ENCODE measurements at places on chromosomes 11 and 22. TPM values are rescaled to one million over a fixed set of nuclear protein-coding genes. Genes with fewer than 3 reads are reported as not detected.

DNA sequence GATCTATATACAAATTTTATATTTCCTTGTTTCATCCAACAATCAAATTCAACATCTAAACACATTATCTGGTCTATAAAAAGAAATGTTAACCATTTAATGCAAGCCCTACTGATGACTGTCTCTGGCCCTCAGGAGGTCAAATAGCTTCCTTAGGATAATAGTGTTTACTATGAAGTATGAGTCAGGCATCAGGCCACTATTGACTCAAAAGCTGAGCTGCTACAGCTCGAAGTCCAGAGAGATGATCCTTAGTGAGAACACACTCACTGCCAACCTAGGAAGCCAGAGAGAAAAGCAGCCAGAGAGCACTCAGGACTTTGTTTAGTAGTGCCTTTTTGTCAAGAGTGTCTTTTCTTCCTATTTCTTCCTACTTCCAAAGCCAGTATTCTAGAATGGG lies 171.8 kb downstream of the SOX6 start:
- no peak for DNase-seq

GRCh38 chr11:34891611-34892010 lies 24.6 kb downstream of the APIP start:
- DNase-seq = no peak

DNA sequence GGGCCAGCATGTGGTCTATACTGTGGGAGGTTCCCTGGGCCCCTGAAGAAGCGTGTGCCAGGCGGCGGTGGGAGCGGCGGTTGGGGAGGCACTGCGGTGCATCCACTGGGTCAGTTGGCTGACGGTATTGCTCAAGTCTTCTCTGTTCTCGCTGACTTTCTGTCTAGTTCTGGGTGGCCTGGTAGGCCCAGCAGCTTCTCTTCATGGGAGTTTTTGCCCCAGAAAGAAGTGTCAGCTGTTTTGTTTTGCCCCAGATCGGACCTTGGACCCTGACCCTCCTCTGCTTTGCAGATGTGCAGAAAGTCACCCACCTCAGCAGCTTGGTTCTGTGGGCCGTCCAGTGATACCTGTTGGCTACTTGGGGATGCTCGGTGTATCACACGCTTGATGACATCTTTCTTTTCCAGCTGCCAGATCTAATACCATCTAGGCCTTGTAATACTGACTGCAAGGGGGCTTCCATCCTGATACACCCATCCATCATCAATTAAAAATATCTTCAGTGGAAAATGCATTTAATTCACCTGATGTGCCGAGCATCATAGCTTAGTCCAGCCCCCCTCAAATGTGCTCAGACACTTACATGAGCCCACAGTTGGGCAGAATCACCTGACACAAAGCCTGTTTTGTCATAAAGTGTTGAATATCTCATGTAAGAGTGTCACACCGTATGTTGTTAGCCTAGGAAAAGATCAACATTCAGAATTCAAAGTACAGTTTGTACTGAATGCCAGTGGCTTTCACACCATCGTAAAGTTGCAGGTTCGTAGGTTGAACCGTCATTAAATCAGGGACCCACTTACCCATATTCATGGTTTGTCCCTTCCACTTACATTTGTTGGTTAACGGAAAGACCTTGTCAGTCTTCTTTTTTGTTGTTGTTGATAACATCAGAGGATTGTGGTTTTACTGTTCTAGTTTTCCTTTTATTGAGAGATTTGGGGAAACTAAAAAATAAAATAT lies 13.9 kb downstream of the ZBED4 start:
- no peak for DNase-seq

- DNase-seq = peak; percentile 88
Measured at GRCh38 chr11:67505605-67506396, 638 bp upstream of the PITPNM1 start.

- DNase-seq = no peak
Measured at GRCh38 chr11:18765554-18765953, 26.0 kb downstream of the PTPN5 start.

UPK3A gene
- total RNA-seq = not detected

NEU3 gene
- total RNA-seq = 15.1 TPM

SCUBE2 gene
- total RNA-seq = 2.9 TPM

All from frontal cortex (tissue), 4 donors.